ENCODE measurements at places on chromosomes 4 and X. TPM values are rescaled to one million over a fixed set of nuclear protein-coding genes. Genes with fewer than 3 reads are reported as not detected.

GRCh38 chr4:87745064-87745807 lies 54.1 kb upstream of the IBSP start:
- DNase-seq, result no peak
- H3K4me3 ChIP-seq, result no peak overlapping the region
- no peaks in the 10 kb centered on the region for H3K36me3 ChIP-seq
- no peak overlapping the region for H3K27ac ChIP-seq
- H3K4me1 ChIP-seq, result no peaks in the 10 kb centered on the region

- no peaks in the 10 kb centered on the region for H3K27me3 ChIP-seq
- peaks cover 60% of the 10 kb centered on the region for H3K36me3 ChIP-seq
- DNase-seq, result no peak
- H3K4me1 ChIP-seq, result no peaks in the 10 kb centered on the region
- no peak overlapping the region for H3K4me3 ChIP-seq
- no peak overlapping the region for H3K27ac ChIP-seq
Observed at GRCh38 chr4:38894322-38894982, 26.8 kb downstream of the FAM114A1 start.

DNA sequence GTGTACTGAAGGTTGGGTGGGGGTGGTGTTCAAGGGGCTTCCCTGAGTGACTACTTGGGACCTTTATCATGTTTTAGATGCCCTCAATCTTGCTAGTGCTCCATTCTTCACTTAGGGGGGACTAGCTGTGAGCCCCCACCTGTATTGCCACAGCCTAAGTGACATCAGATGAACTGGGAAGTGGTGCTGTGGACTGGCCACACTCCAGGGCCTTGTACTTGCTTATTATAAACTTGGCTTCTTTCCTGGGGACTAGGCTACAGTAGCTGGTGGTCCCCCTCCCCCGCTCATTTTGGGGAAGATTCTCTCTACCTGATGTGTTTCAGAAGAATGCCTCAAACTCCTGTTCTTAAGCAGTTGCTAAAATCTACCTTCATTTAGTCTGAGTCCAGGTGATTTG lies 46.7 kb upstream of the WDR1 start:
- no peak overlapping the region for H3K4me3 ChIP-seq
- no peaks in the 10 kb centered on the region for H3K27me3 ChIP-seq
- no peaks in the 10 kb centered on the region for H3K4me1 ChIP-seq
- DNase-seq, result no peak
- no peaks in the 10 kb centered on the region for H3K36me3 ChIP-seq

DNA sequence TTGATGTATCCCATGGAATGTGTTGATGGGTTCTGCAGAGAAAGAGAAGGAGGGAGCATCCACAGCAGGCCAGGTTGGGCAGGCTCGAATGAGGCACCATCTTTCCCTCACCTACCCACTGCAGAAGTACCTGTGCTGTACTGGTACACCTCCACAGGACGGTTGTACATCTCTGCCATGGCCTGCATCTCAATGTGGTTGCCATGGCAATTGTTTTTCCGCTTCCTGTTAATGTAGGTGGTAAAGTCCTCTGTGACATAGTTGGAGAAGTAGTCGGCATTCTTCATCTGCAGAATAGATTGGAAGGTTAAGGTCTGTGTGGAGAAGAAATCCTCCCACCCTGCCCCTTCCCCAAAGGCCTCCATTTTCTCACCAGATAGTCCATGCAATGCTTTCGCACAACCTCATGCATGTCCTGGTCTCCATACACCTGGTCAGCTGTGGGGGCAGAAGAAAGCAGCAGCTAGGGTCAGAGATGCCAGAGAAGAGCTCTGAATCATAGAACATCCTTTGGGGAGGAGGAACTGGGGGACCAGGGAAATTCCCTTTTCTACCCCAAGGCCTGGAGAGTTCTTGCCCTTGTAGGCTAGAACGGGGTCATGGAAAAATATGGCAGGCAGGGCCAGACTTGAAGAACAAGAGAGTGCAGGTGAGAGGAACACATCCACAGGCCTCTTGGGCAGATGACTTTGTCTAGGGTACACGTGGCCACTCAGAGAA lies 15.9 kb upstream of the PIM2 start:
- no peak overlapping the region for H3K4me3 ChIP-seq
- H3K36me3 ChIP-seq, result peaks cover 3% of the 10 kb centered on the region
- no peak overlapping the region for H3K27ac ChIP-seq
- peaks cover 6% of the 10 kb centered on the region for H3K4me1 ChIP-seq
- no peaks in the 10 kb centered on the region for H3K27me3 ChIP-seq
- DNase-seq, result no peak

- no peak overlapping the region for H3K4me3 ChIP-seq
- no peaks in the 10 kb centered on the region for H3K27me3 ChIP-seq
- DNase-seq, result no peak
- no peak overlapping the region for H3K27ac ChIP-seq
Observed at GRCh38 chr4:125043486-125043885, 271.3 kb upstream of the FAT4 start.

DNA sequence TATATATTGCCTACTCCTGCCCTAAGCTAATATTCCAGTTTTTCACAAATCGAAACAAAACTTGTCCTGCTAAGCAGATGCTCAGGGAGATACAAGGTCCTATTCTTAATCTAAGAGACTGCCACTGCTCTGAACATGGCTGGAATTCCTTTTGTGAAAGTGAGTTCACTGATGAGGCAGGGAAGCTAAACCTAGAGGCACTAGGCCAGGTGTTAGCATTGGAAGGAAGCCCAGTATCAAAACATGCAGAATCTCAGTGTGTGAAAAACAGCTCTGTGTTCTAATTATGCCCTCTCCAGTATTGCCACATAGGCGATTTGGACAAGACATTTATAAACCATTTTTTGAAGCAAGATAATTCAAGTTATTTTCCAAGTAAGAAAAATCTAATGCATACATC lies 47.6 kb downstream of the ABCG2 start:
- no peak overlapping the region for H3K4me3 ChIP-seq
- H3K4me1 ChIP-seq, result peaks cover 9% of the 10 kb centered on the region
- no peak for DNase-seq
- no peak overlapping the region for H3K27ac ChIP-seq
- H3K36me3 ChIP-seq, result no peaks in the 10 kb centered on the region

GRCh38 chrX:1492421-1493012 lies 39.8 kb upstream of the ASMTL start:
- H3K27me3 ChIP-seq, result no peaks in the 10 kb centered on the region
- no peaks in the 10 kb centered on the region for H3K4me1 ChIP-seq
- H3K36me3 ChIP-seq, result no peaks in the 10 kb centered on the region
- H3K4me3 ChIP-seq, result no peak overlapping the region
- DNase-seq, result no peak
- H3K27ac ChIP-seq, result no peak overlapping the region

- H3K27me3 ChIP-seq, result no peaks in the 10 kb centered on the region
- H3K36me3 ChIP-seq, result peaks cover 40% of the 10 kb centered on the region
- peak overlapping the region; percentile 53 for H3K27ac ChIP-seq
Observed at GRCh38 chrX:136214551-136214950, 36.6 kb downstream of the MAP7D3 start.

GRCh38 chr4:54695788-54696187 lies 38.0 kb downstream of the KIT start:
- no peak for DNase-seq
- no peak overlapping the region for H3K27ac ChIP-seq
- no peaks in the 10 kb centered on the region for H3K4me1 ChIP-seq
- no peaks in the 10 kb centered on the region for H3K36me3 ChIP-seq
- H3K4me3 ChIP-seq, result no peak overlapping the region

- no peak overlapping the region for H3K27ac ChIP-seq
- no peaks in the 10 kb centered on the region for H3K36me3 ChIP-seq
- no peaks in the 10 kb centered on the region for H3K4me1 ChIP-seq
- DNase-seq, result no peak
Observed at GRCh38 chr4:177339477-177340374, 30.1 kb downstream of the NEIL3 start.

- H3K4me1 ChIP-seq, result no peaks in the 10 kb centered on the region
- no peak overlapping the region for H3K27ac ChIP-seq
- H3K4me3 ChIP-seq, result no peak overlapping the region
Observed at GRCh38 chr4:173763389-173763788, 233.4 kb upstream of the HAND2 start.

DNA sequence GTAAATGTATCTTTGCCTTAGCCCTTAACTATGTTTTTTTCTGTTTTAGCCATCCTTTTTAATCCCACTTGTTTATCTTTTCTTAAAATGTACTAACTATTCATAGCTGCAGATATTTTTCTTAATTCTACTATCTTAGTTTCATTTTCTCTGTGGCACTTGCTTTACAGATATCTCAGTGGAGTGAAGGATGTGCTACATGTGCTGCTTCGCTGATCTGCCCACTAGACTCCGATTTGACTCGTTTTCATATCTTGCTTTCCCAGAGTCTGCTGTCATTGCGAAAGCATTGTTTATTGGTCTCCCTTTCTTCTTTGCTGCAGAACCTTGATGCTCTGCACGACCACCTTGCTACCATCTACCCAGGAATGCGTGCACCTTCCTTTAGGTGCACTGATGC lies 30.6 kb downstream of the GUCY1B1 start:
- no peak for DNase-seq
- H3K36me3 ChIP-seq, result no peaks in the 10 kb centered on the region

- no peak overlapping the region for H3K4me3 ChIP-seq
- H3K4me1 ChIP-seq, result no peaks in the 10 kb centered on the region
- no peaks in the 10 kb centered on the region for H3K36me3 ChIP-seq
- H3K27ac ChIP-seq, result no peak overlapping the region
- peaks cover 1% of the 10 kb centered on the region for H3K27me3 ChIP-seq
Observed at GRCh38 chrX:24377911-24378468, 17.6 kb downstream of the SUPT20HL1 start.

- H3K36me3 ChIP-seq, result no peaks in the 10 kb centered on the region
- H3K4me1 ChIP-seq, result no peaks in the 10 kb centered on the region
- no peak overlapping the region for H3K4me3 ChIP-seq
- H3K27ac ChIP-seq, result no peak overlapping the region
- DNase-seq, result no peak
- H3K27me3 ChIP-seq, result no peaks in the 10 kb centered on the region
Observed at GRCh38 chr4:151983854-151984253, 223.0 kb upstream of the GATB start.

- H3K36me3 ChIP-seq, result no peaks in the 10 kb centered on the region
- H3K4me3 ChIP-seq, result no peak overlapping the region
- no peak overlapping the region for H3K27ac ChIP-seq
- H3K27me3 ChIP-seq, result peaks cover 3% of the 10 kb centered on the region
Observed at GRCh38 chrX:74527350-74527749, 87.1 kb downstream of the RLIM start.

DNA sequence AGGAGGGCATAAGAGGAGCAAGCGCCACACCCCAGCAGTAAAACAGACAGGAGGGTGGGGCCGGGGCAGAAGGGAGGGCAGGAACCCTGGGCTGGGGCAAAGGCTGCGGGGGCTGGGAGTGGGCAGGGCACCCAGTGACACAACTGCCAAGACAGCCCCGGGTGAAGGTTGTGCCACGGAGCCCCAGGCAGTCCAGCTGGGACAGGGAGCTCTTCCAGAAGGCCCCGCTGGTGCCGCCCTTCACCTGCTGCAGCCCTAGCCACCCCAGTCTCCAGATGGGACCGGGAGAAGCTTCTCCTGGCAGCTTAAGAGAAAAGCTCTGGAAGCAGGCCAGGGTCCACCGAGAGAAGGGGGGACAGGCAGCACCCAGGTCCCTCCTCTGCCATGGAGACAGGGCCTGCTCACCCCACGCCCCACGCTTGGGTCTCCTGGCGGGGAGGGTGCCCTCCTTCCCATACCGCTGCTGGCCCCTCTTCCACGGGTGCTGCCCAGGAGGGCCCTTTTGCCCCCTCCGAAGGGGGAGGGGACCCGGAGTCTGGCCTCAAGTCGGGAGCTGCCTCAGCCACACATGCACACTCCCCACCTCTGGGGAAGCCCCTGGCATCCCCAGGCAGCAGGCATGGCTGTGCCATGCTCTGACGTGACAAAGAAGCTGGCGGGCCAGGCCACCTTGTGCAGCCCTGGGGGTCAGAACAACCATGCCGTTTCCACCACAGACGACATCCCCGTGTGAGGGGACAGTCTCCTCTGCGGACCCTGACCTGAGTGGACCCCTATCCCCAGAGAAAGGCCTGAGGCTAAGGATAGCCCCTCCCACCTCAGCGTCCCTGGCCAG lies 1.5 kb downstream of the DGKQ start:
- H3K4me1 ChIP-seq, result peaks cover 18% of the 10 kb centered on the region
- DNase-seq, result no peak

GRCh38 chr4:187937557-187937956 lies 58.0 kb upstream of the ZFP42 start:
- no peak overlapping the region for H3K27ac ChIP-seq
- no peaks in the 10 kb centered on the region for H3K4me1 ChIP-seq
- H3K4me3 ChIP-seq, result no peak overlapping the region
- no peak for DNase-seq

DNA sequence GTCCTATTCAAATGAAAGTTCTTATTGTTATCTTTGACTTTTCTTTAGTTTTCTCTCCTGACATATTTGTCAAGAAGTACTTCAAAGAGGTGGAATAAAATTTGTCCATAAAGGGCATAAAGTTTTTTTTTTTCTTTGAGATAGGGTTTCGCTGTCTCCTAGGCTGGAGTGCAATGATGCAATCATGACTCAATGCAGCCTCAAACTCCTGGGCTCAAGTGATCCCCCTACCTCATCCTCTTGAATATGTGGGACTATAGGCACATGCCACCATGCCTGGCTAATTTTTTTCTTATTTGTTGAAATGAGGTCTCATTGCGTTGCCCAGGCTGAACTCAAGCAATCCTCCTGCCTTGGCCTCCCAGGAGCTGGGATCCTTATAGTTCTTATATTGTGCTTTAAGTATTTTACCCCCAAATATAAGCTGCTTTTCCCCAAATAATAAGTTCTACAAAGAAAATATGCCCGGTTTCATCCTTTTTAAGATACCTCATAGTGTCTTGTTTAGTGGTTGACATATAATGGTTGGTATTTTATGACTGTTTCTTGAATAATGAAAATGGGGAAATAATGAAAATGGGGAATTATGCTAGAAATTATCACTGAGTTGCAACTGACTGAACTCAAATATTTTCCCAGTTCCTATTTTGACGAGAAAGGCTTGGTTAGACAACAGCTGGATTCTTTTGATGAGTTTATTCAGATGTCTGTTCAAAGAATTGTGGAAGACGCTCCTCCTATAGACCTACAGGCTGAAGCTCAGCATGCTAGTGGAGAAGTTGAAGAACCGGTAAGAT lies 11.6 kb downstream of the POLR2B start:
- H3K36me3 ChIP-seq, result peaks cover 4% of the 10 kb centered on the region
- no peak overlapping the region for H3K4me3 ChIP-seq
- no peaks in the 10 kb centered on the region for H3K27me3 ChIP-seq
- peaks cover 4% of the 10 kb centered on the region for H3K4me1 ChIP-seq
- H3K27ac ChIP-seq, result no peak overlapping the region
- no peak for DNase-seq

GRCh38 chrX:93591398-93591797 lies 82.0 kb downstream of the NAP1L3 start:
- H3K27ac ChIP-seq, result no peak overlapping the region
- no peaks in the 10 kb centered on the region for H3K36me3 ChIP-seq
- no peak for DNase-seq
- H3K4me1 ChIP-seq, result no peaks in the 10 kb centered on the region

- H3K27ac ChIP-seq, result no peak overlapping the region
- H3K4me3 ChIP-seq, result no peak overlapping the region
- no peaks in the 10 kb centered on the region for H3K36me3 ChIP-seq
- no peak for DNase-seq
- no peaks in the 10 kb centered on the region for H3K4me1 ChIP-seq
- no peaks in the 10 kb centered on the region for H3K27me3 ChIP-seq
Observed at GRCh38 chr4:138765442-138765841, 250.1 kb upstream of the NOCT start.

The NUDT6 gene
- 3.3 TPM for polyA plus RNA-seq

The FABP2 gene
- 0.26 TPM for polyA plus RNA-seq

The RHOXF2 gene
- polyA plus RNA-seq, result not detected

The CXXC4 gene
- 0.10 TPM for polyA plus RNA-seq

The NLGN4X gene
- polyA plus RNA-seq, result 0.12 TPM

The MAGEA4 gene
- not detected for polyA plus RNA-seq

The XAGE2 gene
- not detected for polyA plus RNA-seq

The GASK1B gene
- polyA plus RNA-seq, result 5.4 TPM

Data from psoas muscle (tissue), 8 donors.